Stimulated activated CD4-positive, alpha-beta T cell treated with anti-CD3 and anti-CD28 coated beads, Interleukin-12 subunit alpha, Interleukin-12 subunit beta, amount 100 ng/mL, for 24 hours (primary cell): ENCODE measurements at places on chromosomes 11 and 22.

DNA sequence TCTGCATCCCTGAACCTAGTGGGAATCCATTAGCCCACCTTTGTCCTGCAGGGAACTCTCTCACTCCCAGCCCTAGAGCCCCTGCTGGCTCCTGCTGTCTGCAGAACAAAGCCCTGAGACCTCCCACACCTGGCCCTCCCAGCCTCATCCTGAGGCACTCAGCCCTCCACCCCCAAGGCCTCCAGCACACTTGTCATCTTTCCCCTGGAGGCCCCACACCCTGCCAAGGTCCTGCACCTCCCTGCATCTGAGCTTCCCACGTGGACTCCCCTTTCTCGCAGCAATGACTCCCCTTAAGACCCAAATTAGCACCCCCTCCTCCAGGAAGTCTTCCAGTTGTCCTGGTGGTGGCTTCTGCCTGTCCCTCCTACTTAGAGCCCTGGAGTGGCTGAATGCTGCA lies 42.3 kb upstream of the LINC01488 start:
- no peak for DNase-seq

- DNase-seq = no peak
These were observed 96.3 kb downstream of the SWAP70 start for GRCh38 chr11:9760193-9760575.

GRCh38 chr11:66495401-66495854 lies 15.0 kb upstream of the BBS1 start:
- DNase-seq = no peak

DNA sequence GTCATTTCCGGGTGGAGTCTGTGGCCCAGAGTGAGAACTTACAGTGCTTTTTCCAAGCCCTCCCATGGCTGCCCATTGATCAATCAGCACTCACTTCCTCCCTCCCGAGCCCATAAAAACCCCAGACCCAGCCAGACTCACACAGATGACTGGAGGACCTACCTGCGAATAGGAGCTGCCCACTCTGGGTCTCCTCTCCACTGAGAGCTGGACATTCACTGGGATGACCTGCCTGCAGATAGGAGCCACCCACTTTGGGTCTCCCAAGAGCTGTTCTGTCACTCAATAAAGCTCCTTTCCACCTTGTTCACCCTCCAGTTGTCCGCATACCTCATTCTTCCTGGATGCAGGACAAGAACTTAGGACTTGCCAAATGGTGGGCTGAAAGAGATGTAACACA lies 56.0 kb upstream of the B3GNT6 start:
- no peak for DNase-seq

DNA sequence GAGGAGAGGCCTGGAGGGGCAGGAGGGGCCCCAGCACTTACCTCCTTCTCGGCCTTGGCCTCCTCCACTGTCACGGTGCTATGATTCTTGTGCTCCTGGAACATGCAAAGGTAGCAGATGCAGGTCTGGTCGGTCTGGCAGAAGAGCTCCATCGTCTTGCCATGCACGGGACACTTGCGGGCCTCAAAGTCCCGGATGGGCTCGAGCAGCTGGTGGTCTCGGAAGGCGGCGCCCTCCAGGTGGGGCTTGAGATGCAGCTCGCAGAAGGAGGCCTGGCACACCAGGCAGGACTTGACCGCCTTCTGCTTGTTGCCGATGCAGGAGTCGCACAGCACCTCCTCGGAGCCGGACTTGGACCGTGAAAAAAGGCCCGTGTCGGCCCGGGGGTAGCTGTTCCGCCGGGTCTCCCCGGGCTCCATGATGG lies 714 bp downstream of the TRIM29 start:
- DNase-seq = no peak

DNA sequence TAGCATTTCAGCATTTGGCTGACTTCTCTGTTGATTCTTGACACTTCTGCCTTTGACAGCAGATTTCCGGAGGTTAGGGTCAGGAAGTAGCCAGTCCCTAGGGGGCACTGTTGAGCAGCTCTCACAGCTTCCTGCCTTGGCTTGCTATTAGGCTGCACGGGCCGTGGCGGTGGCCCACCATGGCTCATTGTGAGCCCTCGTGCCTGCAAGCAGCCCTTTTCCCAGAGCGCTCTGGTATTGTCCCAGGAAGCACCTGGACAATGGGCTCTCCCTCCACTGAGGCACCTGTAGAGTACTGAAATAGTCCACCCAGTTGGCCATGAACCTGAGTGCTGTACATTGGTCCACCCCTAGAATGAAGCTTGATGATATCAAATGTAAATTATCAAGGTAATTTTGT lies 100.2 kb upstream of the GAL start:
- DNase-seq = peak; percentile 28

- no peak for DNase-seq
These were observed 28.3 kb upstream of the UPB1 start for GRCh38 chr22:24466716-24467328.

GRCh38 chr11:70204466-70204799 lies 1.3 kb downstream of the FADD start:
- no peak for DNase-seq

- no peak for DNase-seq
These were observed 21.5 kb downstream of the LRRC74B start for GRCh38 chr22:21067075-21067900.

GRCh38 chr11:119248750-119249670 lies 42.9 kb downstream of the CBL start:
- no peak for DNase-seq

DNA sequence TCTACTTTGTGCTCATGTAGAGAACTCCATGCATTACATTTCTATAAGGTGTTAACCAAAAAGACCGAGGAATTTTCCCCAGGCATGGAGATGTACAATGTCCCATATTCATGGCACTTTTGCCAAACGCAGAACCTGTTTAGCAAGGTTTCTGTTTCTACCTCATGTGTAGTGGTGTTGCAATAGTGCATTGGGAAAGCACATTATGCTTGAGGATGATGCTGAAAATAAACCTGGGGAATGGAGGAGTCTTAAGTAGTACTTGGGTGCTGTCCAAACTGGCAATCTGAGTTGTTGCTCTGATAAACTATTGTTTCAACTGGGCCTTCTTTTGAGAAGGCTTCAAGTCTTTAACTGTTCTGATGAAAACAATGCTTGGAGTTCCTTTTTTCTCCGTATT lies 11.5 kb upstream of the MUC15 start:
- DNase-seq = no peak

GRCh38 chr22:39845529-39845928 lies 48.0 kb downstream of the ENTHD1 start:
- no peak for DNase-seq

DNA sequence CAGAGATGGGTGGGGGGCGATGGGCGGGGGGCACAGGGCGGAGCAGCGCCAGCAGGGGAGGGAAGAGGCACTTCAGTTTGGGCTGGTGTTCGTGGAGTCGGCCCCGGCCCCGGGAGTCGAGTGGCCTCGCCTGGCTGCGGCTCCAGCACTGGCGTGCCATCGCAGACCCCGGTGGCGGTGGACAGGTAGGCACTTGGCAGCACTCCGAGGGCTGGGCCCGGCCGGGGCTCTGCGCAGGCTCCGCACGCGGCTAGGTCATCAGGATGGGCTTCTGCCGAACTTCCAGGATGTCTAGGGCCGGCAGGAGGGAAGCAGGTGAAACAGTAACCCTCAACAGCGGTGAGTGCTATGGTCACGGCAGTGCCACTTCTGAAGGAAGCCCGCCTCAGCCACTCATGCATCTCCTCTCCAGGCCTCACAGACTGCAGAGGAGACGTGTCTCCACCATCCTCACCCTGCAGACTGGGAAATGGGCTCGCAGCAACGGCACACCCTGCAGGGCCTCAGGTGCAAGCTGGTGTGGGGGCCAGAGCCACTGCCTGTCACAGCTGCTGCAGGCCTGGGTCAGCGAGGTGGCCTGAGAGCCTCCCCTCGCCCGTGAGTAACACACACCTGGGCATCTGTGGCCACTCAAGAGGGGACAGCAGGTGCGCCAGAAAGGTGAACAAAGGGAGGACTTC lies 33.3 kb downstream of the NUP50 start:
- DNase-seq = no peak

GRCh38 chr11:555227-555779 lies 5.2 kb downstream of the LMNTD2 start:
- DNase-seq = no peak

DNA sequence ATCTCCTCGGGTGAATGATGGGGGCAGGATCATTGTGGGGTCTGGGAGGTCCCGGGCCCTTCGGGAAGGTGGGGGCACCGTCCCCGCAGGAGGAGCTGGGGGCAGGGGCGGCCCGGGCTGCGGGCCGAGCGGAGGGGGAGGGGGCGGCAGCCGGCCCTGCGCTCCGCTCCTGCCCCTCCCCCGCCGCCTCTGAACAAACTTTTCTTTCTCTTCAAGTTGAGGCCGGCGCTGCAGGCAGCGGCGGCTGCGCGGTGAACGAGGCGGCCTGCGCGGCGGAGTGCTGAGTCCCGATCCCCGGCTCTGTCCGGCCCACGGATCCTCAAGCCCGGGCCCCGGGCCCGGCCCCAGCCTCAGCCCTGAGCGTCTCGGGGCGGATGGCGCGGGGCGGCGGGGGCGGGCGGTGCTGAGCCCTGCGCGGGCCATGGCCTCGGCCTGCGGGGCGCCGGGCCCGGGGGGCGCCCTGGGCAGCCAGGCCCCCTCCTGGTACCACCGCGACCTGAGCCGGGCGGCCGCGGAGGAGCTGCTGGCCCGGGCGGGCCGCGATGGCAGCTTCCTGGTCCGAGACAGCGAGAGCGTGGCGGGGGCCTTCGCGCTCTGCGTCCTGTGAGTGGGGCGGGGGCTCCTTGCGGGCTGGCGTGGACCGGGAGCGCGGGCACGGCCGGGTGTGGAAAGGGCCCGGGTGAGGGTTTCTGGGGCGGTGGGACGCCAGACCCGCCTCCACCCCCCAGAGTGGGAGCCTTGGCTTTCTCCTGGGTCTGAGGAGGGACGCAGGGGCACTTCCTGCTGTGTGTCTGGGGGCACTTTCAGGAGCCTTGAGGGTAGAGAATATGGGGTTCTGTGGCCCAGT lies at the start of gene INPPL1:
INPPL1 (plus strand) TSS at position 204 of the 847 bp plus-strand sequence; CDS start at position 422, 218 bp downstream.
- no peak for DNase-seq

- DNase-seq = no peak
These were observed 193.1 kb upstream of the LARGE1 start for GRCh38 chr22:34113381-34113780.

DNA sequence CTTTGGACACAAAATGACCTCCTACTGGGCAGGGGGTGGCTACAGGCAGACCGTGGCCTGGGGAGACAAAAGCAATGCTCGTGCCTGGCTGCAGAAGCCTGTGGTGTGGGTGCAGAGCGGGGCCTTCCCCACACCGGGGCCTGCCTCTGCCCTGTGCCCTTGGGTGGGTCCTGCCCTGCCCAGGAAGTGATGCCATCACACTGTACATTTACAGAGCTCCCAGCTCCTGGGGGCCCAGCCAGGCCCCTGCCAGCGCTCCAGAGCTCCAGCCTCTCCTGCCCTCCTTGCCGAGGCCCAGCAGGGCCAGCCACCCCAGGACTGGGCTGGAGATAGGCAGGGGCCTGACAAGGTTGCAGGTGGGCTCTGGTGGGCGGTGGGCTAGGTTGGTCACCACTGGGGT lies 40.1 kb downstream of the MUC5B start:
- DNase-seq = no peak

DNA sequence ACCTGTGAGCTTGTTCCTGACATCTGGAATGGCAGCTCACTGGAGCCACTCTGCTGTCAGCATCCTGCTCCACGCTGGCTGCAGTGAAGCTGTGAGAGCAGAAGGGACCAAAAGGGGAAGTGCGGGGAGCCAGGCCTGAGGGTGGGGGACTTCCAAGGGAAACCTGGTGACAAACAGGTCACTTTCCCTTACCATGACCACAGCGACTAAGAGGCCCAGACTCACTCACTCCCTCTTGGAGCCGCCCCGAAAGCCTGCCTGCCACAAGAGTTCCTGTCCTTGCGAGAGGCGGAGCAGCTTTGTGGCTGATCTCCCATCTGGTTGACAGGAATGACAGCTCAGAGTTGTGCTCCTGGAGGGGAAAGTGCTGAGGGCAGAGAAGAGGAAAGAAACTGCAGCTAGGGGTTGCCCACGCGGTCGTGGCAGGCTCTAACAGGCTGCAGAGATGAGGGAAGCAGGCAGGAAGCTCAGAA lies 183.8 kb upstream of the NTM start:
- no peak for DNase-seq

DNA sequence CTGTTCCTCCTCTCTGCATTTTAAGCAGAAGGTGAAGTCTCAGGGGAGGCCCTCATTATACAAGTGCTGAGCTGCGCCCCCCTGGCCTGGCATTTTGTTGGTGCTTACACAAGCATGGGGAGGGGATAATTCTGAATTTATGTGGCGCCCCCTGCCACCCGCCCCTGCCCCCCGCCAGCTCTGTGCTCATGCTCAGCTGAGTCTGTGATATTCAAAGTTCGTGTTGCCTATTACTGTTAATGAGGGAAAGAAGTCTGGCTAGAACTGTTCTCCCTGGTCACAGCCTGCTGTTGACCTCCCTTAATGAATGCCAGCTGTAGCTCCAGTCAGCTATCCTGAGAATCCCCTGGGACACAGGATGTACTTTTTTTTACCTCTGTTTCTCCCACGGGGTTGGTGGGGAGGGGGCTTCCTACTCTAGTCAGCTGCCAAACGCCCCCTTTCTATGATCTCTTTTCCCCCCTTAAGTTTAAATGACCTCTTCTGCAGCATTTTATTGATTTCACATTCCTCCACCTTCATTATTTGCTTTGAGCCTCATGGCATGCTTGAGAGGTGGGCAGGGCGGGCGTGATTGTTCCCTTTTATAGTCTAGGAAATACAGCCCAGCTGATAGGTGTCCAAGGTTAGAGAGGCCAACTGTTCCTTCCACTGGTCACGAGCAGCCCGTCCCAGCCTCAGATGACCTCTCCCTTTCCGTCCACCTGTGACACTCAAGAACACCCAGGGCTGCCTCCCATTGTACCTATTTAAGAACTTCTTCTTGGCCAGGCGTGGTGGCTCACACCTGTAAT lies 12.2 kb downstream of the USP2 start:
- DNase-seq = no peak

DNA sequence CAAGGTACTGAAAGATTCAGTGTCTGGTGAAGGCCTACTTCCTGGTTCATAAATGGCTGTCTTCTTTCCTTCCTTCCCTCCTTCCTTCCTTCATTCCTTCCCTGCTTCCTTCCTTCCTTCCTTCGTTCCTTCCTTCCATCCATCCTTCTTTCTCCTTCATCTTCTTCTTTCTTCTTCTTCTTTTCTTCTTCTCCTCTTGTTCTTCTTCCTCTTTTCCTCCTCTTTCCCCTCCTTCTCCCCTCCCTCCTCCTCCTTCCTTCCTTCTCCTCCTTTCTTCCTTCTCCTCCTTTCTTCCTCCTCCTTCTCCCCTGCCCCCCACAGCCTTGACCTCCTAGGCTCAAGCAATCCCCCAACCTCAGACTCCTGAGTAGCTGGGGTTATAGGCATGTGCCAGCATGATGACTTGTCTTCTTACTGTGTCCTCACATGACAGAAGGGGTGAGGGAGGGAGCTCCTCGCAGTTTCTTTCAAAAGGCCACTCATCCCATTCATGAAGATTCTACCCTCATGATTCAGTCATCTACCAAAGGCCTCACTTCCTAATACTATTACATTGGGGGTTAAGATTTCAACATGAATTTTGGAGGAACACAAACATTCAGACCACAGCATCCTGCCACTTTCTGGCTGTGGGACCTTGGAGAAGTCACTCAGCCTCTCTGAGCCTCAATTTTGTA lies 22.6 kb upstream of the CCDC134 start:
- no peak for DNase-seq

GRCh38 chr22:40396882-40397281 lies 26.5 kb downstream of the SGSM3 start:
- DNase-seq = no peak

- DNase-seq = no peak
These were observed 271.9 kb downstream of the ST3GAL4 start for GRCh38 chr11:126627421-126627820.

GRCh38 chr22:44448271-44448830 lies 49.7 kb downstream of the RTL6 start:
- no peak for DNase-seq

GRCh38 chr11:68036717-68037239 lies 2.0 kb upstream of the TCIRG1 start:
- DNase-seq = no peak

- DNase-seq = no peak
These were observed 32.9 kb upstream of the GAL start for GRCh38 chr11:68651208-68651984.
